ENCODE measurements at places on chromosomes 4 and X.
A peak's percentile ranks its signal among the peaks of the same experiment; 100 is the strongest.

DNA sequence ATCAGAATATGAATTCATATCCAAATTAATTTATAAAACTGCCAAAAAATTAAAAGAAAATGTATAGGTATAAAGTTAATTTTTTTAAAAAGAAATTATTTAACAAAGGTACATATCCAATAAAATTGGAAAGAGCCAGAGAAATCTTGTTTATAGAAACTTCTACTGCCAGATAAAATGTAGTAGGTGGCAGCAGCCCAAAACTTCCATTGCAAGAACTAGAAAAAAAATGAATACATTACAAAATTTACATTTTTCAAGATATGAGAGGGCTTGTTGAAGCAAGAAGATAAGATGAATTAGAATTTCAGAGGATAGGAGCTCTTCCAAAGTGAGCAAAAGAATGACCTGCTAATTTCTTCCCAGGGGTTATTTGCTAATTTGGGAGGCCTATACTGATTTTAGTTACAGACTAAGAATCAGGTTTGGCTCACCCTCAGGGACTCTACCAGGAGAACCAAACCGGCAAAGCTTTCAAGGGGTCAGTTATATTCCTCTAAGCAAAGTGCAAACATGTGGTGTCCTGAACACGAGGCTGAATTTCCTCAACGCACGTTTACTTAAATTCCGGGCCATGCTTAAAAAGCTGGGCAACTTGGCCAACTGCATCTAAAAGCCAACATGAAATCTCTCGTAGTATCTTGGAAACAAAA is 17.5 kb downstream of the ANKRD50 start:
- no peak for DNase-seq

DNA sequence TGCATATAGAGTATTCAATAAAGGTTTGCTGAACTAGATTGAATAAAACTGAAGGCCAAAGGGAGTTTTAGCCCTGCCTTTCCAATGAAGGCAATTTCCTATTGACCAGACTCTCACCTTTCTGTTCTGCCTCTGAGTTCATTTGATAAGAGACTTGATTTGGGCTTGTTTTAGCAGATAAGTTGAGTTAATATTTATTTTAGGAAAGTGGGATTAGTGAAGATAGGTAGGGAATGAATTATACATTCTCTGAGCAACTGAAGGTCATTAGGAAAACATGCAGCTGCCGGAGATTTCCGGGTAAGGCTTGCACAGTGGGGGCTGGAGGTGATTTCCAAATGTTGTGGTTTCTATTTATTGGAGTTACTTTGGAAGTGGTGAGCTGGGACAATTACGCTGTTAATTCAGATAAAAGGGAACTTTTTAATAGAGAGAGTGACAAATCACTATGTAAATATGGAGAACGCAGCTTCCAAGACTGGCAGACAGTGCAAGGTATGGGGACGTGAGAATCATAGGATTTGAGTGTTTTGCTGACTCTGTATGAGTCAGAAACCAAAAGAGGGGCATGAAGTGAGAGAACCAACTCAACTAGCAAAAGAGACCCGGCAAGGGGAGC is 553.6 kb upstream of the BOD1L1 start:
- no peak for DNase-seq

DNA sequence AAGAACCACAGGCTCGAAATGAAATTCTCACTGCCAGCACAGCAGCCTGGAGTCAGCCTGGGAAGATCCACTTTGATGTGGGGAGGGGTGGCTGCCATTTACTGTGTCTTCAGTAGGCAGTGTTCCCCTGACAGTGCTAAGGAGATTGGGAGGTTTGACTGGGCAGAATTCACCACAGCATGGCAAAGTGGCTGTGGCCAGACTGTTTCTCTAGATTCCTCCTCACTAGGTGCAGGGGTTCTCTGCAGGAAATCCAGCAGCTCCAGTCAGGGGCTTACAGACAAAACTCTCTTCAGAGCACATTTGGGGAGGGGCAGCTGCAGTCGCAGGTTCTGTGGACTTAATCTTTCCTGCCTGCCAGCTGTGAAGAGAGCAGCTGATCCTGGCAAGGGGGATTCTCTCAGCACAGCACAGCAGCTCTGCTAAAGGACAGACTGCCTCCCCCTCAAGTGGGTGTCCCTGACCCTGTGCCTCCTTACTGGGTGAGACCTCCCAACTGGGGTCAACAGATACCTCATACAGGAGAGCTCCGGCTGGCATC is 1174.0 kb downstream of the RAPGEF2 start:
- no peak for DNase-seq

DNA sequence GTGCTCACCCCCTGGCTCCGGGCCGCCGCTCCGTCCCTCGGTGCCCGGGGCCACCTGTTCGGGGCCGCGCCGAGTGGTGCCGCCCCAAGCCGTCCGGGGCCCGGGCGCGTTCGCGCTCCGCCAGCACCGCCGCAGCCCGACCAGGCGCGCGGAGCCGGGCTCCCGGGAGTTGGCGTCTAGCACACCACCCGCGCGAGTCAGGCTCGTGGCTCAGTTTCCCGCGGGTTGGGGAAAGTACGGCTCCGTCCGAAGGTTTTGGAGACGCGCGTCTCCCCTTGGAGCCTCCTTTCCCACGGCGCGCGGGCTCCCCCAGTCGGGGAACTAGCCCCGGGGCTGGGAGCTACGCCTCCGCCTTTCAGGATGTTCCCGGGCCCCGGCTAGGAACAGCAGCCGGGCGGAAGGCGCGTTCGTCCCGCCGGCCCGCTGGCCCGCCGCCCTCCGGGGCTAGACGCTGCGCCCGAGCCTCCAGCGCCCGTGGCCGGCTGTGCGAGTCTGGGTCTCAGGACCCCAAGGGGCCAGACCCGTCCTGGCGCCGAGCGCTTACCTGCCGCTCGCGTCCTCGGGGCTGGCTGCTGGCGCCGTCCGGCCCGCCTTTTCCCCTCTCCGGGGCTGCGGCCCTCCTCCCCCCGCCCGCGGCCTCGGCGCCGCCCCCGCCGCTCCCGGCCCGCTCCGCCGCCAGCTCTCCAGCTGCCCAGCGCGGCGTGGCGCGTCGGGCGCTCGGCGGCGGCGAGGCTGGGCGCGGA is at the start of gene ADGRG2:
Gene ADGRG2, minus strand, starts transcription at position 571 of the 743 bp plus-strand sequence. CDS start 53,634 bp downstream, outside the sequence.
- no peak for DNase-seq

DNA sequence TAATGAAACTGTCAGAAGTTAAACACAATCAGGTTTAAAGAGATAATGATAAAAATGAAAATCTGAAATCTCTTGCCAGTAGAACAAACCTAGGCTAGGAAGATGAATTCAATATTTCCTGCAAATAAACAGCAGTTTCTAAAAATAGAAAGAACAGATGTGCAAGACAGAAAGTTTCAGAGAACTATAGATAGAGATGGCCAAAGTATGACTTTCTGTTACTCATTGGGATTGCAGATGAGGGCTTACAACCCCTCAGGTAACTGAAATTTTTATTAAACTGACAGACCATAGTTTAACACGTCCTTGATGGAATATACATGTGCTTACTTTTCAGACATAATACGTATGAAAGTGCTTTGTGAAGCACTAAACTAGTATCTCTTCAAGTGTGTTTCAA is 82.3 kb upstream of the PPARGC1A start:
- peak; percentile 17 for DNase-seq

GRCh38 chr4:141417387-141417786 is 196.7 kb downstream of the ZNF330 start:
- no peak for DNase-seq

- no peak for DNase-seq
Measured at GRCh38 chr4:123941306-123941705, 544.7 kb downstream of the SPRY1 start.

DNA sequence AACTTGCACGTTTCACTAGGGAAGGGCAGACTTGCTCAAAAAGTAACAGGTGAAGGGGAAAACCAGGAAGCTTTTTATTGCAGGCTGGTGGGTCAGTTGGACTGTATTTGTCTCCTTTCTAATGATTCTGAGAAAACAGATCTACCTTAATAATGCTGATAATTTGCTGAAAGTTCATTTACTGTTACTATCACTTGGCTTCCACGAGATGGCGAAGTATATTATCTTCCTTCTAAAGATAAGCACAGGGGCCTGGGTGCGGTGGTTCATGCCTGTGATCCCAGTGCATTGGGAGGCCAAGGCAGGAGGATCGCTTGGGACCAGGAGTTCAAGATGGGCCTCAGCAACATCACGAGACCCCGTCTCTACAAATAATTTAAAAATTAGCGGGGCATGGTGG is 16.4 kb downstream of the CCKAR start:
- DNase-seq: no peak

DNA sequence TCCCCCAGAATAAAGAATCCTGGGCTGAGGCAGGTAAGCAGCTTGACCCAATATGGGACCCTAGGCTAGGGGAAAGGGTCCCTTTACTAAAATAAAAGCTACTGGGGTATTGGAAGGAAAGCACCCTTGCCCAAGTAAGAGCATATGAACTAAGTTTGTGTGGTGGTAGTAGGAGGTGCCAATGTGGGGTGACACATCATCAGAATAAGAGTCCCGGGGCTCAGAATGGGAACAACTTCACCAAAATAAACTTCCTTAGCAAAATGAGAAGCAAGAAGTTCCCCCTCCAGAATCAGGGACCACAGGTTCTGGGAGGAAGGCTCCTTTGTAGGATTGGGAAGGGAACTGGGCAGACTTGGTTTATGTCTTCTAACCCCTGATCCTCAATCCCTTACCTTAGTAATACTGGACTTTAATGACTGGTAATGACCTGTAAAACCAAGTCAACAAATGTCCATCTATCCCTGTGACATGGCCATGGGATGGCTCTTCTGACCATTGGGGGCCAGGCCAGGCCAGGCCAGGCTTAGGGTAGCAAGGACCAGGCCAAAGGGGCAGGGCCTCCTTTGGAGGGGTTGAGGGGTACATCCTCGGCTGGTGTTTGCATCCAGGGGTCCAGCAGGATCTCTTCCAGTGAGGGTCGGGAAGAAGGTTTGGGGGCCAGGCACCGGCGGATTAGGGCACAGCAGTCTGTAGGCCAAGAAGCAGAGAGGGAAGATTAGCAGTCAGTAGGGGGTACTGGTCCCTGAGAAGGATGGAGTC is 2.3 kb upstream of the SLC35A2 start:
- no peak for DNase-seq

DNA sequence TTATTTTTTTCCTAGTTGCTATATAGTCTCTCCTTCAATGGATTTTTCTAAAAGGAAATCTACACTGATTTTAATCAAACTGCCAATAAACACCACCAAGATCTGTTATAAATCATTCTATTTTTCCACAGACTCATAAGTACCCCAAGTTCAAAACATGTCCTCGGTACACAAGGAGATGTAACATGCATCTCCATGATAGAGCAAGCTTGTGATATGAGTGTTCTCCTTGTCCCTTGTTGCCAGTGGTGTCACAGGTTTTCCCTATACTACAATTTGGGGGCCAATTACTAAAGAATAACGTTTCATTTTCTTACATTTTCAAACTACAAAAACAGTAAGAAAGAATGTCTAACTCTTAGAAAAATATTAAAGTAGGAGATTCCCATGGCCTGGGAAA is 491 bp downstream of the ARHGEF6 start:
- peak; percentile 38 for DNase-seq

DNA sequence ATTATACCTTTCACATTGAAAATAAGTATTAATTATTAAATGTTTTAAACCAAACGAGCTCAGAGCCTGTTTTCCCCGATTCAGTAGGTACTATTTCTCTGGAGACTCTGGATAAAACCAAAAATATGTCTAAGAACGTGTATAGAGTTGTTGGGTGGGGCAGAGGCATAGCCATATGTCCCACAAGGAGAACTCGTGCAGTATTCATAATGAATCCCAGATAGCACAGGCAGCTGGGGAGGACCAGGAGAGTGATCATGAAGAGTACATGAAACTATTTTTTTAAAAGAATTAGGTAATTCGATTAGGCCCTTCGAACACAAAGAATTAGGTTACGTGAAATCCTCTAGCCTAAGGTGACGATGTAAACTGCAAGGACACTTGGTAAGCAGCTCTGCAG is 76.1 kb downstream of the CLDN22 start:
- no peak for DNase-seq

DNA sequence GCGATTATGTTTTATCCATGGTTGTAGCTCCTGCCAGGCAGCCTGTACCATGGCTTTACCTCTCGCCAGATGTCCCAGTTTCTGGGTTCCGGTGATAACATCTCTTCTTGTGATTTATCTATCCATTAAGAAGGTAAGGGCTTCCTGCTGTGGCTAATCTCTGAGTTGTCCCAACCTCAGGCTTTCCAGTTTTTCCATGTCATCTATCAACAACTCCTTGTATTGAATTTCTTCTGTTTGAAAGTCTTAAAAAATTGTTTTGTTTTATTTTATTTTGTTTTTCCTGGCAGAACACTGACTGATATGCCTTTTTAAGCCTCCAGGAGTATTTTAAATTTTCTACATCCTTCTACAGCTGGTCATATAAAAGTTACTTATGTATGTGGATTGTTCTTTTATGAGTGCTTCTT is 241.9 kb downstream of the ANTXR2 start:
- no peak for DNase-seq

- DNase-seq: no peak
Measured at GRCh38 chr4:89303814-89304388, 3.7 kb downstream of the GPRIN3 start.

GRCh38 chr4:189445613-189446012 is 495.1 kb upstream of the FRG1 start:
- no peak for DNase-seq

DNA sequence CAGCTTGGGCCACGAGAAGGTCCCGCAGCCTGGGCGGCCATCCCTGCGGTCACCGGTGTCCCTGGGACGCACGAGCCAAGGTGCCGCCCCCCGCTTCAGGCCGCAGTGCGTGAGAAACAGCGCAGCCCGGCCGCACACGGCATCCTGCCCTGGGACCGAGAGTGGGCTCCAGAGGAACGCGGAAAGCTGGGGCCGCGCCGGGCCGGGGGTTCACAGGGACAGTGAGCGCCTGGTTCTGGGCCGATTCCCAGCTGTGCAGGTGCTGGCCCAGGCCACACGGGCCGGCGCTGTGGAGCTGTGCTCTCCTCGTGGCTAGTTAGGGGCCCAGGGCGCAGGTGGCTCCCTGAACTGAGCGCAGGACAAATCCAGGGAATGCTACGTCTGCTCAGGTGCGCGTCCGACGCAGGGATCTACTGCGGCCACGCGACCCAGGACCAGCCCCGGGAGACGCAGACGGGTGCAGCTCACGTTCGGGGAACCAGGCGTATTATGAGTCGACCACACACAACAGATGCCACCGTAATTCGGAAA is 25.8 kb upstream of the GTPBP6 start:
- no peak for DNase-seq

- no peak for DNase-seq
Measured at GRCh38 chr4:105568584-105568983, 16.2 kb downstream of the ARHGEF38 start.

- no peak for DNase-seq
Measured at GRCh38 chrX:128020701-128021100, 31.5 kb downstream of the ACTRT1 start.

DNA sequence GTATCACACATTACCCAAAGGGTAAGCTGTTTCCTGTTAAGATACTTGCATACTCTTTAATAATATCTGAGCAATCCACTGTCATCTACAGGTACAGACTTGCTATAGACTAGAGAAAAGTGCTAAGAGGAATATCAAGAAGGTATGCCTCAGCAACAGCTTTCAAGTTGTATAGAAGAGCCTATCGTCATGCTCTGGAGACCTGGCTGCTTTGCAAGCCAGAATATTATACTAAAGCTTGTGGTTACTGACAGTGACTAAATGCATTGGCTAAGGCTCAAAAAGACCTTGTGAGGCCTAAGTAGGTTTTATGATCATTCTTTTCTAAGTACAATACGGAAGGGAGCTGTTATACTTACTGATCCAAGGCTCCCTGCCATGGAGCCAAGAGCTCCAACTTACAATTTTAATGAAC is 11.3 kb downstream of the LAMP2 start:
- DNase-seq: peak; percentile 69
